ENCODE measurements at places on chromosomes 7 and 10.

GRCh38 chr7:133437544-133437943 lies 184.7 kb downstream of the EXOC4 start:
- DNase-seq, result no peak

DNA sequence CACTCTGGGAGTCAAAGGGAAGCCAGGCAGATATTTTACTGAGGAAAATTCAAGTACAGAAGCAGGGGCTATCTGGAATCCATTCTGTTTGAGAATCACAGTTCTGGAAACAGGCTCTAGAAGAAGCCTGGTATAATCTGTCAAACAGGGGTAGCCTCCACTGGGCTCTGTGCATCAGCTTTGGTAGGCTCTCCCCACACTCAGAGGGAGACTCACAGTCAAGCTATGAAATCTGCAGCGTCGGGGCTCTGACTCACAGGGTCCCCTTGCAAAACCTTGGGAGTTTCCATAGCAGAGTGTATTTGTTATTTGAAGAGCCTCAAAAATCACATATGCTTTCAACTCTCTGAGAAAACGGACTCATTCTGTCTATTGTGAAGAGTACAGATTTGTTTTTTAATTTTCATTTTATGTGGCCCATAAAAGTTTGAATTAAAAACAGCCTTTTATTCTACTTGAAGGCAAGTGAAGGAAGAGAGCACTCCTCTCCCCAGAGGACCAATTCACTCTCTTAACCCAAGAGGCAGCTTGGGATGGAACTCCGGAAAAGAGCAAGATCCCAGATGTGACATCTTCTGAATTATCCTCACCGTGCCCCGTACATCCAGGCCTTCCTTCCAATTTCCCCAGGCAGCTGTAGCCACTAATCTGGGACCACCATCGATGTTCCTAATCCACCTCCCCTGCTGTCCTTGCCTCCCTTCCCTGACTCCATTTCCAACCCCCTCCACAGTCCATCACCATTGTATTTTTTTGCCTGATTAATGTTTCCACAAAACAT lies 590.9 kb upstream of the MGMT start:
- DNase-seq, result peak; percentile 73

DNA sequence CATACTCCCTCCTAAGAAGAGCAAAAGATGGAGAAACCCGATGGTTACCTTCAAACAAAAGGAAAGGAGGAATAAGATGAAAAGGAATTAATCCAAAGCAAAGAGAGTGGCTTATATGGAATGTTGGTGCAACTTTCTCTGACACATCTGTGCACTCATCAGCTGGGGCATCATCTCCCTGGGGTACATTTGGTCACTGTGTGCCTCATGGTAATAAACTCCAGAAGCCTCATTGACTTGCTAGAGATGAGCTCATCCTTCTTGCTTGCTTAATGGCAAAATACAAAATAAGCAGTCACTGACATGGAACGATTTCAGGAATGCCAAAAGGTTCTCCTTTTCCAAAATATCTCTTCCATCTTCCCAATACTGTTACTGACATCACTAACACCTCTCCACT lies 22.5 kb downstream of the CAV1 start:
- no peak for DNase-seq

DNA sequence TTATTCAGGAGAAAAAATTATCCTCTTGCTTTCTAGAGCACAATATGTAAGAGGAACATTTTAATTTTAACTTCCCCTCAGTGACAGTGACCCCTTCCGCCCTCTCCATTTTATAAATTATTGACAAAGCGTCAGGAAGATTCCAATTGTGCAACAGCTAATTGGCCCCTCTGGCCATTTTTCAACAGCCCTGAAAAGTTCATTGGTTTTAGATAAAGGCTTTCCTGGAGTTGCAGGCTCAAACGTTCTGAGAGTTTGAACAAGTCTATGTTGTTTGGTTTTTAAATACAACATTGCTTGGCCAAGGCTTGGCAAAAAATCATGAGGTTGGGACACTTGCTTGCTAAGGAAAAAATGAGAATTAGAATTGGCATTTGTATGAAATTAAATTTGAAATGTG lies 422.2 kb upstream of the ANKRD30A start:
- DNase-seq, result no peak

- no peak for DNase-seq
These were observed 115.6 kb downstream of the TSPAN12 start for GRCh38 chr7:120742372-120742771.

- no peak for DNase-seq
These were observed 45.4 kb downstream of the CNNM1 start for GRCh38 chr10:99374526-99374925.

- peak; percentile 58 for DNase-seq
These were observed 60.8 kb upstream of the PPIF start for GRCh38 chr10:79286318-79286951.

DNA sequence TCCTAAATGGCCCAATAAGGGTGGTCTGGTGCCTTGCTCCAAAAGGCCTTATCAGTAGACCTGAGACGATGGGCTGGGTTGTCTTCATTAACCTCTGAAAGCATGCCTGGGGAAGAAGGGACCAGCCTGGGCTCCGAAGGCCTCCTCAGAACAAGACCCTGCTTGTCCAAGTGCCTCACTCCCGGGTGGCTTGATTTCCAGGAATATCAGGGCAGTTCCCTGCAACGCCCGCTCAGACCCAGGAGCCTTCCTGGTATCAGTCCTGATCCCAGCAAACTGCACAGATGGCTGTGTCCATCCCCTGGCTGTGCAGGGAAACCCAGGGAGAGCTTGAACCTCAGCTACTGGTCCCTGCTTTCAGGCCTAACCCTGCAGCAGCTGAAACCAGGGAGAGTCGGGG lies 49.9 kb upstream of the CUX1 start:
- DNase-seq, result no peak

- DNase-seq, result no peak
These were observed 150.2 kb downstream of the DGKB start for GRCh38 chr7:14752301-14752700.

DNA sequence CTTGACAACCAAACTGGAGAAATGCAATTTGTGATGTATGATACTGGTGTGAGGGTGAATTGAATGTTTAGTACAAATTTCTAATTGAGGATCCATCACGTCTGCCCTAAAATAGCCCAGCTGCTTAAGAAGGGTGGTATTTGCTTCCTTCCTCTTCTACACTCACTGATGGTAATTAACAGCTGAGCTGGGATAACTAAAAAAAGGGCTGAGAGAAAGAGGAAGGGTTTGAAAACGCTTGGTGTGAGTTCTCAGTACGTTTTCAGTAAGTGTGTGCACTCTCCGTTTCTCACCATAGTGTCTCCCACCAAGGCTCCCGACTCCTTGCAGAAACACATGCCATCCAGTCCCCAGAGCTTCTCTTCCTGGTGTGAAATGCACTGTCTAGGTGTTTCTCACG lies 54.3 kb downstream of the MAP3K8 start:
- no peak for DNase-seq

DNA sequence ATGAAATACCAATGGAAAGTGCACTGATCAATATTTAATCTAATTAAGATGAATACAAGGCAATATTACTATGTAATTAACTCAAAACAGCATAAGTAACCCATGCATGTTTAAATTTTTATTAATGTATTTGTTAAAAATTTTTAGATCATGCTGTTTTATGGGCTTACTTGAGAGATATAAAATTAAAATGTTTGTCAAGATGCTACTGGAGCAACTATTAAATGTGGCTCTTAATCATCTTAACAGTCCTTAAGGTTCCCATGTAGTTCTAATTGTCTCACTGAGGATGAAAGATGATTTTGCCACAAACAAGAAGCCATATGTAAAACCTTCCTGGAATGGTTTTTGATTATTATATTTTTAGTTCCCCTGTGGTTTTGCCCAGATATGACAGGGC lies 897.1 kb downstream of the KCNMA1 start:
- no peak for DNase-seq

DNA sequence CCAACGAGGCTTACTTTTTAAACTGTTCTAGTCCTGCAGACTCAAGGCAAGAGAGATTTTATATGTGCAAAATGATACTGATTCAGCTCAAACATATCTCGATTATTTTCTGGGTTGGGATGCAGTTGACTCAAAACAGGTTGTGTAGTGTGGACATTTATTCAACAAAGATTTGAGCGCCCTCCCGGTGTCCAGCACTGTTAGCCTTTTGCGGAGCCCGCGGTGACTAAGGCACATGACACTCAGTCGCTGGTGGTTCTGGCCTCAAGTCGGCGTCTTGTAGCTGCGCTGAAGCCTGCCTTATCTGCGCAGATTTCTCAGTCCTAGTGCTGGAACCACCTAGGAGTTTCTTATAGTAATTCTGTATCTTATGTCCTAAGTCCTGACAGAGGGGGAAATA lies 938 bp upstream of the CADPS2 start:
- peak; percentile 72 for DNase-seq

- DNase-seq, result peak; percentile 60
These were observed 99.9 kb upstream of the AKR1E2 start for GRCh38 chr10:4725917-4726606.

DNA sequence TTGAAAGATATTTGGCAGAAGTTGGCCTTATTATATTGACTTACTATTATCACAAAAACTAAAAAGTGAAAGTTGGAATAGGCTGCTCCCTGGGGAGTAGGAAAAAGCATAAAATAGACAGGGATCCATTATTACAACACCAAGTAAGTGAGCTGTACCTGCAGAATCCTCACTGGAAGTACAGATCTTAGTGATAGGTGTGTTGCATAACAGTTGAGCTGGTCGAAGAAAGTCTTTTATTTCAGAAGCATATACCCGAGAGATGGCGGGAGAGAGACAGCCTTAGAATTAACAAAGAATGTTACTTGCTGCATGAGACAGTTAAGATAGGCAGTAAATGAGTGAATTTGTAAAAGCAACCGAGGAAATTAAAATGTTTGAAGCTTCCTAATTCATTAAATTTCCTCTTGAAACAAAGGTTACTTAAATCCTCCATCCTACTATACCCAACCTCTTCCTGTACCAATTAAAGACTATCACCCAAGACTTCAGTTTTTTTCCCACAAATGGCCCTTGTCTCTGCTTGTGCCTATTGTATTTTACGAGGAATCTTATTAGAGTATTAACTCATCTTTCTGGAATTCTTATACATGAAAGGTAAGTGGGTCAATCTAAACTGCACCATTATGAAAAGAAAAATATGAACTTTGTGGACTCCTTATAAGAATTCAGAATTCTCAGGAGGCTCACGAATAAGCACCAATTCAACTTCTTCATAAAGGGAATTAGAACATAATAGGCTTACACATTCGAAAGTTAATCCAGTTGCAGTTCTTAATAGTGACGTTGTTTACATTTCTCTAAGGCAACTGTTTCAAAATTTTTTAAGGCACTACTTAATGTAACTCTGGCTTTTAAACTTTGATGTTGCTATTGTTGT lies 56.2 kb downstream of the CREM start:
- DNase-seq, result peak; percentile 51

DNA sequence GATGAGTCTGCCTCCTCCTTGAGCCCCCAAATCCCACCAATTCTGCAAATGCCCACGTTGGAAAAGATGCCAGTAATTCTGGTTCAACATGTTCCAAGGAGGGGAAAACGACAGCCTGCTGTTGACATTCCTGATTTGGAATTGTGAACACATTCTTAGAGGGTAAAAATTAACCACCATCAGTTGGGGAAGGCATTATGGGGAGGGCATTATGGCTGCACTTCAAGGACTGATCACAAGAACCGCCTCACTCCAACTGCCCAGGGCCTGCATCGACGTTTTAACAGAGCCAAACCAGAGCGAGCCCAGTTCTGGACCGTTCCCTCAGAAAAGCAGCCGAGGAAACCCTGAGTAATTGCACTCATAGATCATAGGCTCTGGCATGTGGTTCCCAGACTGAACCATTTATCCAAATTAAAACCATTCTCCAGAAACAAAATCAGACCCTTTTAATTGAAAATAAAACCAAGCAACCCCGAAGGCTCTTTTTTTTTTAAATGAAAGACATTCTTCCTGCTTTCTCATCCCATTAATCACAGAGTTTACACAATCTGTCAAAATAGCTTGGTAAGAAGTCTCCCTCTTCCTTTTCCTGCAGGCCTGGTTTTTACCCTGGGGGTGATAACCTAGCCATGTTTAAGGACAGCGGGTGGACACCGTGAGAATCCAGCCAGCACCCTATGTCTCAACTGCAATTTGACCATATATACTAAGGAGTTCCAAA lies 8.0 kb downstream of the TNS3 start:
- peak; percentile 71 for DNase-seq

DNA sequence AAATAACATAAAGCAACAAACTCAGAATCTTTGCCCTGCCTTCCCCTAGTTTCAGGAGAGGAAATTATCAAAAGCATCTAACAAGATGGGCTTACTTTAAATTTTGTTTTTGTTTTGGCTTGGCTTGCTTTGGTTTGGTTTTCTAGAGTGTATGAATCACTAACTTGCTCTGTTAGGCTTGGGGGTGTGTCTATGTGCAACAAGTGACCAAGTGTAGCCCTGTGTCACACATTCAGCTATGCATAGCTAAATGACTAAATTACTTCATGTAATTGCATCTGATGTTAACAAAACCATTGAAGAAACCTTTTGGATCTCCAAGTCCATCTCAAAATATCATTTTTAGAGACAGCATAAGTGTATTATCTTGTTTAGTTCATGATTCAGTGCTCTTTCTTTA lies 251.0 kb downstream of the TFEC start:
- no peak for DNase-seq

GRCh38 chr7:99210265-99210970 lies 2.5 kb upstream of the KPNA7 start:
- peak; percentile 39 for DNase-seq

DNA sequence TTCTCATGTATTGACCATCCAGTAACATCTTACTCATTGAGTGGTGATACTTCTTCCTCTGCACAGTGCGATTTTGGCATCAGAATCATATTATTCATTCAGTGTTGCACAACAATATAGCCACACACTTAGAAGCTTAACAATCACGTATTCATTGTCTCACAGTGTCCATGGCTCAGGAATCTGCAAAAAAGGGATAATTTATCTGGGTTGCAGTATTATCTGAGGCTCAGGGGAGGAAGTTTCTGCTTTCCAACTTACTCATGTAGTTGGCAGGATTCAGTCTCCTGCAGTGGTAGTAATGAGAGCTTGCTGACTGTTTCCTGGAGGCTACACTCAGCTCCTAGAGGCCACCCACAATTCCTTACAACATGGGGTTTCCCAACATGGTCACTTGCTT lies 803.6 kb downstream of the SORCS1 start:
- DNase-seq, result no peak

- no peak for DNase-seq
These were observed 108.2 kb downstream of the INPP5A start for GRCh38 chr10:132645630-132646442.

GRCh38 chr7:67552738-67553137 lies 556.1 kb downstream of the TYW1 start:
- no peak for DNase-seq

DNA sequence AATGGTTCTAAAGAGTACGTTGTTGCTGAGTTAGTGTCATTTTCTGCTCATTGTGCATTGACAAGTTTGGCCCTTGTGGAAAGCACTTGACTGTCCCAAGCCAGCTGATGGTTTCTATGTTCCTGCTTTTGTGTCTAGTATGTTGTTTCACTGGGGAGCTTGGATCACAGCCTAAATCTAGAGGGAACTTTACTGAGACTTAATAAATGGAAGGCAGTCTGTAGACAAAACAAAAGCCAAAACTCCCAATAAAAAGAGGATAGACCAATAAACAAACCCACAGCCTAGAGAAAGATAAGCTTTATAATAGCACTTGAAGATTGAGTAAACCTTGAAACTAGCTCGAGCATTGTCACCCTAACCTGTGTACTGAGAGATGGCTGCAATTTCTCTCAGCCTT lies 196.8 kb downstream of the ADRA2A start:
- DNase-seq, result no peak
